Activated naive CD8-positive, alpha-beta T cell treated with anti-CD3 and anti-CD28 coated beads, Interleukin-2, amount 50 U/mL, for 16 hours (primary cell): ENCODE measurements at places on chromosomes 4 and X.

DNA sequence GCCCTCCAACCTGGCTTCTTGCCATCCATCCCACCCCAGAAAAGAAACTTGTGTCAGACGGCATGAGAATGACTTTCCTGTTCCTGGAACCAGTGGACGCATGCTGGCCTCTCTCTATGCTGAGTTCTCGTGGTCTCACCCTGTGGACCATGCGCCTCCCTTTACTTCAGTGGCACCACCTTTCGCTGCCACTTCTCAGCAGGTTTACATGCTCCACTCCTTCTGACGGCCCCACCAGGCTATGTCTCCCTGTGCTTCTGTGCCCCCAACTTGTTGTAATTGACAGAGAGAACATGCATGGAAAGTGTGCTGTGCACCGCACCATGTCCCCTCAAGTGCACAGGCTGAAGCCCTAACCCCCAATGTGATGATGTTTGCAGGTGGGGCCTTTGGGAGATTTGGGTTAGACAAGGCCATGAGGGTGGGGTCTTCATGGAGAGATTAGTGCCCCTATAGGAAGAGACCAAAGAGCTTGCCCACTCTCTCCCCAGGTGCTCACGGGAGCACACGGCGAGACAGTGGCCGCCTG is 3.1 kb upstream of the PPP2R2C start:
- no peak for DNase-seq

DNA sequence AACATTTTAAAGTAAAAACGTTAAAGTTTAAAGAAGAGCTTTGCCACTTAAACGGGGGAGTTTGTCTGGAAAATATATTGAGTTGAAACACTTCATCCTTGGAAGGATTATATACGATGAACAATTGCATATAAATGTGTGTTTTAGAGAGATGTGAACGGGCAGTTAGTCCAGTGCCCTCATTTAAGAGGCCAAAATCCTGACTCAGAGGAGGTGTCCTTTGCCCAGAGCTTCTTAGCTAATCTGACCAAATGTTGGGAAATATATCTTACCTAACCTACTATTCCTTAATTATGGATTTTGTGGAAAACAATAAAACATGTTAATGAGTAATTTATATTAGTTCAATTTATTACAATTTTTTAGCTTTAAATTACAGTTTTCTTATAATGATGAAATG is 327.2 kb upstream of the DIPK2B start:
- no peak for DNase-seq

DNA sequence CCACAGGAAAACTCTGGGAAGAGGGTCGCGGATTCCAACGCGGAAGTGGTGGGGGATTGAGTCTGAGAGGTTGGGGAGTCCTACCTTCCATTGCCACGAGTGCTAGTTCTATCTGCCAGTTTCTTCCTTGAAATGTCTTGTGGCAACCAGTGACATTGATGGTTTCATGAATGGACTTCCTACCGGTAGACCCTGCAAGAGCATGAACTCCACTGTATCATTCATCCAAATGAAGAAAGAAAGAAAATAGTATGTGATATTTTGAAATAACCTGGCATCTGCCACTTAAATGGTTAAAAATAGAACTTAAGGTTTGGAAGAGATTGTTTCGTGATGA is 1.1 kb upstream of the SLC10A7 start:
- no peak for DNase-seq

DNA sequence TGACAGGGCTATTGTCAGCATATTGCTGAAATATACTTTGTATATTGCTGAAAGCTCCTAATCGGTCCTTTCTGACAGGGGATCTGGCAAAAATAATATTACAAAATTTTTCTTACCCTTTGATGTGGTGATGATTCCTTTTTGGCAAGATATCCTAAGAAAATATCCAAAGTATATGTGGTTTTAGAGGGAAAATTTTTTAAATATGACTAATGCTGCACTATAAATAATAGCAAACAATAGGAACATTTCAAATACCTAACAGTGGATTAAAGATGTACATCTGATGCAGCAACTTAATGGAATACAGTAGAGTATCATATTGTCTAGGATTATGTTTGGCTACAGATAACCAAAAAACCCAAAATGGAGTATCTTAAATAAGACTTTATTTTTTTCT is 49.6 kb downstream of the RRAGB start:
- no peak for DNase-seq

DNA sequence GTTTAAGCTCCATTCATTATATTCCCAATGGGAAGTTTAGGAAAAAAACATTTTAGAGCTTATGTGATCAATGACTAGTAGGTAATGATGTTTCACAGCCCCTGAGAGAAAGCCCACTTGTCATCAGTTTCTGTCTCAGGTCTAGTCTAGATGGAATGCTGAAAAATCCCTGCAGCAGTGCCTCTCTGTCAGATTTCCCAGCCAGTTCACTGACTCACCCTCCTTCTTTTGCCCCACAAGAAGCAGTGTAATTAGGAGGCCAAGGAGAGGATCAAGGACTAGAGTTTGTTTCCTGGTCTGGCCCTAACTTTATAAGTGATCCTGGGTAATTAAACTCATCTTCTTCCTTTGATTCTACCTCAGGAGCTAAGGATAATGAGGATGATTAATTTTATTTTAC is 118.7 kb upstream of the ANXA3 start:
- no peak for DNase-seq

DNA sequence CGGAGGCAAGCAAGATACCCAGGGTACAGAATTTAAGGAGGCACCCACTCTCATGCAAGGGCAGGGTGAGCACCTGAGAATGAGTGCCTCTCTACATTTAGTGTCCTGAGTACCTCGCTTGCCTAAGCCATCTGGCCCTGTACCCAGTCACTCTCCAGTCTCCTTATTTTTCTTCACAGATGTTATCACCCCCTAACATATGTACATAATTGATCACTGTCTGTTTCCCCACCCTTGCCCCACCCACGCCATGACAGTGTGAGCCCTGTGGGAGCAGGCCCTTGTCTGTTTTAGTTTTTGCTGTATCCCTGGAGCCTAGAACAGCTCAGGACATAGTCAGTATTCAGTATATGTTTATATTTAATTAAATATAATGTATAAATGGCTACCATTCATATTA is 113.6 kb downstream of the SPRY1 start:
- DNase-seq = no peak

DNA sequence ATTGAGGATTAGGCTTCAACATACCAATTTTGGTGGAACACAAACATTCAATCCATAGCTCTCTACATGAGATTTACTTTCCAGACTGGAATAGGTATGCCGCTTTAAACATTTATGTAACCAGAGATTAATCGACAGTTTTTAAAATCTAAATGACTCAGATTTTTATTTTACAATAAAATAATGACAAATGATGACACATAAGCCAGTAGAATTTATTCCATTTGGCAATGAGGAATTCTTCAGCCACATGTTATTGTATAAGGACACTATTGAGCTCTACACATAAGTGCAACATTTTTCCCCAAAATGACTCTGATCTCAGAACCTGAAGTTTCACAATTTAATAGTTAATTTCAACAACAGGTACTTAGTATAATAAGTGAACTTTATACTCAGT is 227.0 kb upstream of the PRPS2 start:
- DNase-seq = no peak

DNA sequence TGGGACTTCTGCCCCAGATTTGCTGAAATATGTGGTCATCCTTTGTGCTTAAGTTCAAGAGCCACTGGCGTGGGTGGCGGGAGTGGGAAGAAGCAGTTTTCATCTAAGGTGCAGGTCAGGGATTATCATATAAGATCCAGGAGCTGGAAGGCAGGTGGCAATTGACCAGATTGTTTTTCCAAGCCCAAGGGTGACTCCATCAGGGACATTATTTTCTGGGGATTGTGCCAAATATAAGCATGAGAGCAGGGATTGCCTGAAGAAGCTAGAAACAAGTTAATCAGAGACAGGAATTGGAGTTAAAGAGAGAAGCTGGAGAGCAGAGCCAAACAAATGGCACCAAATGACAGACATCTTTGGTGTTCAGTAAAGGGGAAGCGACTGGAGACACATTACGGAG is 19.4 kb upstream of the SEL1L3 start:
- no peak for DNase-seq

DNA sequence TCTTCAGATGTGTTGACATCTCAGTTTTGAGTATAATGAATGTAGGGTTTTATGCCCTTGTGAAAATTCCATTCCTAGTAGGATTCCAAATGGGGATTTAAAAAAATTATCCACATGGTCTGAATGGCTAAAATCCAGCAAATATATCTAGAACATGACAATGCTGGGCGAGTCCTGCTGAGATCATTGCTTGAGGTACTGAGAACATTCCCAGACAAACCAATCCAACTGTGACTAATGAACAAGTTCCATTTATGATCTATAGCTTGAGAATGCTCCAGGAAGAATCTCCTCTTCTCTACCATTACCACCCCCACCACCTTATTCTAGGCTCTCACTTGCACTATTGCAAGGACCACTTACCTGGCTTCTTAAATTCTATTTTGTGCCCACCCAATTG is 77.2 kb upstream of the IL1RAPL2 start:
- DNase-seq = no peak

DNA sequence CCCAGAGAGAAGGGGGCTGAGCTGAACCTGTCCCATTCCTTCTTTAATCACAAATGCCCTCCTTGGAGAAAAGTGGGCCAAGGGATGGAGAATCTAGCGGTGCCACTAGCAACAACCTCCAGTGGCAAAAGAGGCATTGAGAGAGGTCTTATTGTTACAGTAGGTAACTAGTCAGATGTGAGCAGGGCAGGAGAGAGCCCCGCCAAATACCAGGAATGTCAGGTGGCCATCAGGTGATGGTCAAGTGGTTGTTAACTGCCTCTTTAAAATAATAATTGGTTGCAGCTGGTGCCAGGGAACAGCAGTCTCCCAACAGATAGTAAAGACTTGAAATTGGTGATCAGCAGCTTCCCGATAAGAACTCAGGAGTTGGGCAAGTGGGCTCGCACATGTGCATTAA is 116.1 kb downstream of the EVC2 start:
- no peak for DNase-seq

DNA sequence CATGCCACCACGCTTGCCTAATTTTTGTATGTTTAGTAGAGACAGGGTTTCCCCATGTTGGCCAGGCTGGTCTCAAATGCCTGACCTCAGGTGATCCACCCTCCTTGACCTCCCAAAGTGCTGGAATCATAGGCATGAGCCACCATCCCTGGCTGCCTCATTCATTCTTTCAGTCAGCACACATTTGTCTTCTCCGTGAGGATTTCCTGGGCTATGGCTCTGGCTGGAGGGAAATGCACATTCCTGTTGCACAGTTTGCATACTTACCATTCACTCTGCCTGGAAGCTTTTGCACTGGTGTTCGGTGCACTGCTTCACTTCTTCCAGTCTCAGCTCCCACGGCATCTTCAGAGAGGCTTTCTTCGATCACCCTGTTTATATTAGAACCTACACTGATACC is 267.8 kb downstream of the STIM2 start:
- DNase-seq = no peak

- no peak for DNase-seq
Observed at GRCh38 chr4:57073559-57073958, 36.6 kb downstream of the IGFBP7 start.

GRCh38 chr4:18635531-18635930 is 614.0 kb upstream of the LCORL start:
- DNase-seq = no peak

- no peak for DNase-seq
Observed at GRCh38 chr4:52554612-52555355, 104.3 kb downstream of the USP46 start.

GRCh38 chr4:10831727-10832408 is 147.3 kb upstream of the CLNK start:
- no peak for DNase-seq

GRCh38 chr4:15521442-15522039 is 51.9 kb downstream of the CC2D2A start:
- DNase-seq = no peak

GRCh38 chr4:113700602-113701150 is 60.9 kb downstream of the CAMK2D start:
- DNase-seq = no peak

- DNase-seq = no peak
Observed at GRCh38 chr4:107993969-107994368, 4.3 kb downstream of the HADH start.

GRCh38 chrX:134287346-134287745 is 50.4 kb downstream of the CCDC160 start:
- no peak for DNase-seq

DNA sequence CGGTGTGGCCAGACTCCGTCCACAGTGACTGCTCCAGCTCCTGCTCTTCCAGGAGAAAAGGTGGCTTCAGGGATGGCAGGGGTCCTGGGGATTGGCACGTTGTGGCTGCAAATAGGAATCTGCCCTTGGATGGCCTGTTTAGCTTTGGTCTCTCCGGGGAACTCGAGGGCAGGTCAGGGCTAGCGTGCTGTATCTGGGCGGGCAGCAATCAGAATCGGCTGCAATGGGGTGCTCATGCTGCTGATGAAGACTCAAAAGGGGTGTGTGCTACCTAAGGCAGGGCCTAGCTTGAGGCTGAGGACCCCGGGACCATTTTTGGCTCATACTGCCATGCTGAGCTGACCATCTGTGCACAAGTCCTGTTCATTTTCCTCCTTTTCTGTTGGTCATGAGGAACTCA is 51.3 kb downstream of the RGS12 start:
- no peak for DNase-seq

GRCh38 chrX:136220951-136221350 is 30.2 kb downstream of the MAP7D3 start:
- DNase-seq = no peak

DNA sequence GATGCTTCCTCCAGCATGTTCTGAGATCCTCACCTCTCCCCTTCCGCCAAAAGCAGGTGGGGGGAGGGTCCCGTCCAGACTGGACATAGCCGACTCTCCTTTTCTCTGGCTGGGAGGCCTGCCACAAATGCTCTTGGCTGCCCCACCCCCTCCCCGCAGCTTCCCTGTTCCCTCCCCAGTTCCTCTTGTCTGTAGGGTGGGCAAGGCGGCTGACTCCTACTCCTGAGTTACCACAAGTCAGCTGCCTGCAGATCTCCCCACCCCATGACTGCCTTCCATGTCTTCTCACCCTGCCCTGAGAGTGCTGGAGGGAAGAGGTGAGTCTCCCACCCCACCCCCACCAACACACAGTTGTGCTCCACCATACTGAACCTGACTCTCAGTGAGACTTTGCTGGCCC is 2.9 kb downstream of the ATP6AP1 start:
- DNase-seq = no peak

DNA sequence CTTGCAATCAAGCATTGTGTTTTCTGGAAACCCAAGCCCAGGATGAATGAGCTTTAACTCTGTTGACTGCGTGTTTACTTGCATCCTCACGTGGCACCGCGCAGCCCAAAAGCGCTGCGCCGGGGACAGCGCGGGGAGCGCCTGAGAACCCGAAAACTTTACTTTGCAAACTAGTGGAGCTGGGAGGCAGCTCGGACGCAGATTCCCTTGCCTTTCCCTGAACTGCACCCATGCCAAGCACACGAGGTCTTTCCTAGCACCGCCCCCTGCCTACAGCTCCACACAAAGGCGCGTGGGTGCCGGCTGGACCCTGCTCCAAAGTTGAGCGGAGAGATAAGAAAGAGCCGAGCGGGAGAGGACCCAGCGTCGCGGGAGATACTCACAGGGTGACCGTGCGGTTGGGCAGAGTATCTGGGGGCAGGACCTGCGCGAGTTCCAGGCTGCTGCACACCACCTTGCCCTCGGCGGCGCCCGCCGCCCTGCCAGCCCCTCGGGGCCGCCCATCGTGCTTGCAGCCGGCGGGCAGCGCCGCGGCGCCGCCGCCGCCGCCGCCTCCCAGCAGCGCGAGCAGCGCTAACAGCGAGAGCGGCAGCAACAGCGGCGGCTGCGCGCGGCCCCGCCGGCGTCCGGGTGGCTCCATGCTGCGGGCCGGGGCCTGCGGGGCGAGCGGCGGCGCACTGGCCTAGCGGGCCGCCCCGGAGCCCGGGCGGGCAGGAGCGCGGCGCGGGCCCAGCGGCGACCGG is 550 bp downstream of the ADGRA3 start:
- DNase-seq = no peak

GRCh38 chrX:154991476-154991875 is 31.0 kb downstream of the F8 start:
- DNase-seq = no peak
